ENCODE measurements at places on chromosomes 12 and 14. TPM values are rescaled to one million over a fixed set of nuclear protein-coding genes. Genes with fewer than 3 reads are reported as not detected.

DNA sequence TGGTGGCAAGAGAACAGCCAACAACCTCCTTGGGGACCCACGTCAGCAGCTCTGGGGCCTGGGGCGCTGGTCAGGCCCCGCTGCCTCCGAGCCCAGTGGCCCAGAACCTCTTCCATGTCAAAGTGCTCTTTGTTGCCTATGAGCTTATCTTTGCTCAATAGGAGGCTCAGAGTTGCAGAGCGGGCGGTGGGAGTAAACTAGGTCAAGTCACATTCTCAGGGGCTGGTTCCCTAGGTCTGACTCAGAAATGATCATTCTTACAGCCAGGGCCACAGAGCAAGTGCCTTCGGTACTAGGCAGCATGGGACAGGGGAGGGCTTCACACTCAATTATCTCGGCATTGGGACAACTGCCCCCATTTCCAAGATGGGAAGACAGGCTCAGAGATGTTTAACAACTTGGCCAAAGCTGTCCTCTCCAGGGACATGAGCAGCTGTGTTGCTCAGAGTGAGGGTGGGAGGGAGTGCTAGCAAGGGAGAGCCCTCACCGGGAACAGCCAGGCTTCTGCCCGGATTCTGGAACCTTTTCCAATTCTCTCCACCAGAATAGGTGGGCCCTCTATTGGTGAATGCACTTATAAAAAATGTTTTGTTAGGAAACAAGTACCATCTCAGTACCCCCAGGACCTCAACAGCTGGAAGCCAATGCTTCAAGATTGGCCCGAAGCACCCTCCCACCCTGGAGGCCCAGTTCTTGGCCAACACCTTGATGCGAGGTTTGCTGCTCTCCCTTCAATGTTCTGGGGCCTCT, 11.9 kb downstream of the SLC25A29 start:
- DNase-seq, result no peak
- peaks cover 3% of the 10 kb centered on the region for H3K4me1 ChIP-seq
- no peak overlapping the region for H3K27ac ChIP-seq

GRCh38 chr14:74347097-74347794, 1.0 kb upstream of the VRTN start:
- DNase-seq, result no peak
- H3K4me1 ChIP-seq, result no peaks in the 10 kb centered on the region
- H3K27me3 ChIP-seq, result peaks cover 14% of the 10 kb centered on the region
- H3K27ac ChIP-seq, result no peak overlapping the region
- H3K36me3 ChIP-seq, result no peaks in the 10 kb centered on the region
- H3K4me3 ChIP-seq, result no peak overlapping the region

SSTR1 gene
- not detected for total RNA-seq

CDK2 gene
- total RNA-seq, result 106 TPM

DNA sequence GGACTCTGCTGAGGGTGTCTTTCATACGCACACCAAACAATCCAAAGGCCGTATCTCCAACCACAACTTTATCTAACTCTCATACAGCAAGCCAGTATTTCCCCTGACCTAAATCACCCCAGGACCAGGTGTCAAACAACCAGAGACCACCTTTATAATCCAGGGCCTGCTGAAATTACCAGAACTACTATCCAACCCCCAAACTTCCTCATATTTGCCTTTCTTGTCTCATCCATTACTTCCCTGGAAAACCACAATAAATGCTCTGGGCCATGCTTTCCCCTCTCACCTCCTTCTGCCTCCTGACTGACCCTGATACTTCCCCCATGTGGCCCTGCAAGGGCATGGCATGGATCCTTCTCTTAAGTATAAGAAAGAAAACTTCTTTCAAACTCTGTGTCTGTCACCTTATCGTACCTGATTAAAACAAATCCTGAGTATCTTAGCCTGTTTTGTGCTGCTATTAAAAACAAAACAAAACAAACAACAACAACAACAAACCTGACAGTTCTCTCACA, 44.7 kb upstream of the CRACR2A start:
- H3K4me3 ChIP-seq, result no peak overlapping the region
- peaks cover 7% of the 10 kb centered on the region for H3K36me3 ChIP-seq
- no peak overlapping the region for H3K27ac ChIP-seq
- no peak for DNase-seq
- no peaks in the 10 kb centered on the region for H3K27me3 ChIP-seq

PLCZ1 gene
- total RNA-seq, result not detected

GRCh38 chr14:92531106-92531873, 17.7 kb downstream of the RIN3 start:
- H3K27ac ChIP-seq, result peak overlapping the region; percentile 47
- DNase-seq, result no peak
- peaks cover 56% of the 10 kb centered on the region for H3K4me1 ChIP-seq
- peaks cover 5% of the 10 kb centered on the region for H3K36me3 ChIP-seq
- H3K27me3 ChIP-seq, result no peaks in the 10 kb centered on the region

BDKRB1 gene
- not detected for total RNA-seq
